ENCODE measurements at places on chromosomes 2 and 18.

- DNase-seq = no peak
These were observed 60.5 kb downstream of the NCAPH start for GRCh38 chr2:96396095-96396494.

DNA sequence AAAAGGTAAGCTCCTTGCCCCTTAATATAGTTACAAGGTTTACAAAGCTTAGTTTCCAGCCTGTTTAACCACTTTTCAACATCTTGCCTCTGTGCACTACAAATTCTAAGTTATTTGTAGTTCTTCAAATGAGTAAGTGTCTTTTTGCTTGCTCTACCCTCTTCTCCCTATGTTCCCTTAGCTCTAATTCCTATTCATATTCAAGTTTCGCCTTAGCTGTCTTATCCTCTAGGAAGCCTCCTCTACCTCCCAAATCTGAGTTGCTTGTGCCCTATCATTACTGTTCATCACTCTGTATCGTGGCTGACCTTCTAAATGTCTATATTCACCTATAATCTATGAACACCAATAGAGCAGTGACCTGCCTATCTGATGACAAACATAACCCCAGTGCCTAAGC lies 25.3 kb downstream of the NRXN1 start:
- no peak for DNase-seq

DNA sequence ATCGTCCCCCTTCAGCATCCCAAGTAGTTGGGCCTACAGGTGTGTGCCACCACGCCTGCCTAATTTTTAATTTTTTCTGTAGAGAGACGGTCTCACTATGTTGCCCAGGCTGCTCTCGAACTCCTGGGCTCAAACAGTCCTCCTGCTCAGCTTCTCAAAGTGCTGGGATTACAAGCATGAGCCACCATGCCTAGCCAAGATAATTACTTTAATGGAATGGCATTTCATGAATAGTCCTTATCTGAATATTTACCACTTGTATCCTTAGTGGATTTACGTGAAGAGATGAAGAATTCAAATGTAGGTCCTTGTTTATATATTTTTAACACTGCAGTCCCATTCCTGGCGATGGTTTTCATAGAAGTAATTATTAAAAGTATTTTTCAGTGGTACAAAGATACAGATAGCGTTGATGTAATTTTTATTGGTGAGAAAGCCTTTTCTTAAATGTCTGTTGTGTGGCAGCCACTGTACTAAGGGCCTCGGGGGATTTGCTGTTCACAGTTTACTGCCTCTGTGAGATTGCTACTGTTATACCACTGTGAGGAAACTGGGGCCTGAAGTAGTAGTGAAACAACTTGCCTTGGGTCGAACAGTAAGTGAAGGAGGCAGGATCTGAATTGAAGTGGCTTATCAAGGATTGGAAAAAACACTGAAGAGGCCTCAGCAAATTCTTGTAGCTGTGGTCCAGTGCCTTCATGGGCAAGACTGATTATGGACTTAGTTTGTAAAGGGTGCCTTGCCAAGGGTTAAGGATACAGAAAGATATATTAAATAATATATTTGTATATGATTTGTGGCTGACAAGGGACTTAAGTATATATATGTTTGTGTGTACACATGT lies 151.2 kb downstream of the PRPF40A start:
- DNase-seq = no peak

GRCh38 chr2:505941-506340 lies 171.3 kb downstream of the TMEM18 start:
- DNase-seq = no peak

- DNase-seq = no peak
These were observed 19.4 kb downstream of the TLK1 start for GRCh38 chr2:171141320-171141719.

GRCh38 chr2:27647289-27647688 lies 16.1 kb downstream of the SUPT7L start:
- DNase-seq = no peak

GRCh38 chr2:150656002-150656401 lies 168.5 kb upstream of the RND3 start:
- no peak for DNase-seq

DNA sequence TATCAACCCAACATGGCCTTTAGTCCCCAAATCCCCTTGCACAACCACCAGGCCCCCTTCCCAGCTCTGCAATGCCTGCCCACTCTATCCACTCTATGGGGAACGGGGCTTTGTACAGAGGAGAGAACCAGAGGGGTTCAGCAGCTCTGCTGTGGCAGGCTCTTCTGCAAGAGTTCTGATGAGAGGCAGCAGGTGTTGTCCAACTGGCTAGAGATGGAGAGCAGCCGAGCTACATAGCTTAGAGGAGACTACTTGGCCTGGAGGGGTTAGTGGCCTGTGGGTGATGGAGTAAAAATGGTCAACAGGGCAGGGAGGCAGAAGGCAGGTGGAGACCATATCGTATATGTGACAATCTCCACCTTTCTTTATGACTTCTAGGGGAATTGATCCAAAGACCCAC lies 103.0 kb downstream of the QPCT start:
- no peak for DNase-seq

DNA sequence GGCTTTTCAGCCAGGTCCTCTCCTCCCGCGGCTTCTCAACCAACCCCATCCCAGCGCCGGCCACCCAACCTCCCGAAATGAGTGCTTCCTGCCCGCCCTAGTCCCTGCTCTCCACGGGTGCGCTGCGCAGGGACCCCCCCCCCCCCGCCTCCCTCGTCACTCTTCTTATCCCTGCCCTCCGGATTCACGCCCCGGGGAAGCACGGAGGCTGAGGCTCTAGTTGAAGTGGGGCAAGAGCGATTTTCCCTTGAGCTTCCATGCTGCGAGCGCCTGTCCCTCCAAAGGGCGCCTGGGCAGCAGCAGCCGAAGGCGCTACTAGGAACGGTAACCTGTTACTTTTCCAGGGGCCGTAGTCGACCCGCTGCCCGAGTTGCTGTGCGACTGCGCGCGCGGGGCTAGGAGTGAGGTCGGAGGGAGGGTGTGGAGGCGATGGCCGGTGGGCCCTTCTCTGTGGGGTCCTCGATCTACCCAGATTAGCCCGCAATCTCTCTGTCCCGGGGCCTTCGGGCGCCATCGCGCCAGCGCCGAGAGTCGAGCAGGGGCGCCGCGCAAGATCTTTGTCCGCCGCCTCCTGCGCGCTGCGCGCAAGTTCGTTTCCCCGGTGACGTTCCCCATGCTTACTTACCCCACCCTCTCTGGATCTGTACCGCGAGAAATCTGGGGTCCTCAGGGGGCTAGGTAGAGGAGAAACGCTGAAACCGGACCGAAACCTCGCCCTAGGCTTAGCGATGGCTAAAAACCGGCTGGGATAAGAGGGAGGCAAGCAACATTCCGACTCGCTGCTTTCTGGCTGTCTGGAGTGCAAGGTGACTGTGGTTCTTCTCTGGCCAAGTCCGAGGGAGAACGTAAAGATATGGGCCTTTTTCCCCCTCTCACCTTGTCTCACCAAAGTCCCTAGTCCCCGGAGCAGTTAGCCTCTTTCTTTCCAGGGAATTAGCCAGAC lies 677 bp downstream of the GAD1 start:
- DNase-seq = no peak

DNA sequence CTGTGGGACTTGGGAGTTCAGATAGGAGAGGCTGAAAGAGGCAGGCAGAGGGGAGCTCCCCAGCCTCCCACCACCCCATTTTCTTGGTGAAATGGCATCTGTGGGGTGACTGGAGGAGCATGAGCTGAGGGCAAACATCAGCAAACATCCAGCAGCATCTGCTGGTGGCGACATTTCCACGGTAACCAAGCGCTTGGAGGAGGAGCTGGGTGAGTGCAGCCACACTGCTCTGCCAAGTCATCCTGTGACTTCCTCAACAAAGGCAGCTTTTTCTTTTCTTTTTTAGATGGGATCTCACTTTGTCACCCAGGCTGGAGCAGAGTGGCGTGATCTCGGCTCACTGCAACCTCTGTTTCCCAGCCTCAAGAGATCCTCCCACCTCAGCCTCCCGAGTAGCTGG lies 5.6 kb downstream of the TXNL4A start:
- no peak for DNase-seq

DNA sequence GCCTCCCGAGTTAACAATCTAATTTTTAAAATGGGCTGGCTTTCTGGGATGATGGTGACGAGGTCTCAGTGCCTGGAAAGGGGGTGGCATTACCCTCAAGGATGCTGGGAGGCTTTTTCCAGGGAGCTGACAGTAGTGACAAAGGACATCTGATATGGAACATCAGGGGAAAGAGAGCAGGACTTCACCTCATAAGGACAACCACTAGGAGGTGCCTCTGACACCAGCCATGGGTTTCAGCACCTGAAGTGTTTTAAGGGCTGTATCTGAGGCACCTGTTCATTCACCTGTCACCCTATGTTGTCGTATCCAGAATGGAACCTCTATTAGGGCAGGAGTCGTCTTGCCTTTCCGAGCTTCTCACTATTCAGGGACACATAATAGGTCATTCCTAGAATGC lies 10.8 kb downstream of the IL36B start:
- DNase-seq = no peak

DNA sequence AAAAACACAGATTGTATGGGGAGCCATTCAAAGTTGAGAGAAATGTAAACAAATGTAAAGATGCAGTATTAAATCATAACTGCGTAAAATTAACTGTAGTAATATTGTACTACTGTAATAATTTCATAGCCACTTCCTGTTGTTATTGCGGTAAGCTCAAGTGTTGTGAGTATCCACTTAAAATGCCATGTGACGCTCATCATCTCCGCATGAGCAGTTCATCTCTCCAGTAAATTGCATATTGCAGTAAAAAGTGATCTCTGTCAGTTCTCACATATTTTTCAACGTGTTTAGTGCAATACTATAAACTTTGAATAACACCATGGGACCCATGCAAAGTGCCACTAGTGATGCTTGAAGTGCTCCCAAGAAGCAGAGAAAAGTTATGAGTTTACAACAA lies 41.8 kb upstream of the SP3 start:
- DNase-seq = no peak

DNA sequence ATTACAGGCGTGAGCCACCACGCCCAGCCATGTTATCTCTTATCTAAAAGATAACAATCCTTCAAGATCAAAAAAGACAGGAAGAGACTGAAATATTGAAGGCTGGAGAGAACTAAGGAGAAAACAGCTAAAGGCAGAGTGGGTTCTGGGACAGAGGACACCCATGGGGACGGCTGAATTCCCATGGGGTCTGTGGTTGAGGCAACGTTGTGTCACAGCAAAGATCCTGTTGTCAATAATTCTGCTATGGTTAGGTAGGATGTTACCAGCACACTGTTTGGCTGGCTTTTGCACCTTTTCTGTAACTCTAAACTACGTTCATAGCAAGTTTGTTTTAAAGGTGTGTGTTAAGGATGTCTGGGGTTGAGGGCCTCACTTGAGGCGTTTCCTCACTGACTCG lies 137.7 kb upstream of the APCDD1 start:
- no peak for DNase-seq

DNA sequence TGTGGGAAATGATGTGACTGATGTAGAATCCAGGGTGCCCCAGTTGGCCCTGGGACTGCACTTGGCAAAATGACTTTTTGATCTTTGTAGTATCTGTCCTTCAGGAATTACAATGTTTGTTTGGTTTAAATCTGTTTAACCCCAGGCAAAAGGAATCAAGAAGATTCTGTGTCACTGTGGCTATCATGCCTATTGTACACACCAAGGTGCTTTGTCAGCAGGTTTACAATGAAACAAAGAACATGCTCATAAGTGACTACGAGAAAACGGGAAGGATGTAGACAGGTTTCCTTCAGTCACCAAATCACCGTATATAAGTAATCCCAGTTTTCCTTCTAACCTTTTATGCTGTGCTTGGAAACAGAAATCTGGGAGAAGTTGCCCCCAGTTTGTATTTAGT lies 109.5 kb downstream of the RTN4 start:
- DNase-seq = no peak

DNA sequence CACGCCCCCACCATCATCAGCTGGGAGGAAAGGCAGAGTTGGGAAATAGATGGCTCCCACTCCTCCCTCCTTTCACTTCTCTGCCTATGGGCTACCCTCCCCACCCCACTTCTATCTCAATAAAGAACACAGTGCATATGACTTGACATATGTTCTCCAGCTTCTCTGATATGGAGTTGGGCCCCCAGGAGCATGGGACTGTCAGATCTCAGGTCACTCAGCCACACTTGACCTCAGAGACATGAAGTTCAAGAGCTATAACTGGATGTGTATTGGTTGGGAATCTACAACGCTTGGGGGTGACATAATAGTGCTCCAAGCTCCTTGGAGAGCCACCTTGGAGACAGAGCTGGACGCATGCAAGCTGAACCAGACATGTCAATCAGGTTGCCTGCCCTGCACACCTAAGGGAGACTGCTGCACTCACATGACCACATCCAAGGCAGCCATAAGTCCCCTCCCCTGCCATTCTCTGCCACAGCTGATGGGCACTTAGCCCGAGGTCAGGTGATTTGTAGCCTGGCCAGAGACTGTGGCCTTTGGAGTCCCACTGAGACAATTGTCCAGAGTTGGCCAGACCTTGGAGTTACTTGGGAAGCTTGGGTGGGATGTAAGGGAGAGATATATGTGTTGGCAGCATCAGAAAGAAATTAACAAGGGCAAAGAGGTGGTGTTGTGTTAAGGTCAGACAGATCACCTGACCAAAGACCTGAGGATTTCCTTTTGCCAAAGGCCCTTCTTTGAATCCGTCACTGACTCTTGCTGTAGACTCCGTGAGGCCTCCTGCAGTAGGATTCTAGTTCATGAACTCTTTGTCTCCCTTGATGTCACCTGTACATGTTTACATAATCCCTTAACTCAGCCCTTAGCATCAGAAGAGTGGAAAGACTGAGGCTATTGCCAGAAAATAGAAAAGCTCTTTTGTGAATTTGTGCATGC lies 3.7 kb downstream of the INHA start:
- DNase-seq = no peak

DNA sequence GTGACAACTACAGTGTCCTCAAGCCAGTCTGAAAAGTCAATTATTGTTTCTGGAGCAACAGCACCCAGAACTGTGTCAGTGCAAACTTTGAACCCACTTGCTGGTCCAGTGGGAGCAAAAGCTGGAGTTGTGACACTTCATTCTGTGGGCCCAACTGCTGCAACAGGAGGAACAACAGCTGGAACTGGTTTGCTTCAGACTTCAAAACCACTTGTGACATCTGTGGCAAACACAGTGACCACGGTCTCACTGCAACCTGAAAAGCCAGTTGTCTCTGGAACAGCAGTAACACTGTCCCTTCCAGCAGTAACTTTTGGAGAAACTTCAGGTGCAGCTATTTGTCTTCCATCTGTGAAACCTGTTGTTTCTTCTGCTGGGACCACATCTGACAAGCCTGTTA lies 59.8 kb downstream of the TAF4B start:
- no peak for DNase-seq

DNA sequence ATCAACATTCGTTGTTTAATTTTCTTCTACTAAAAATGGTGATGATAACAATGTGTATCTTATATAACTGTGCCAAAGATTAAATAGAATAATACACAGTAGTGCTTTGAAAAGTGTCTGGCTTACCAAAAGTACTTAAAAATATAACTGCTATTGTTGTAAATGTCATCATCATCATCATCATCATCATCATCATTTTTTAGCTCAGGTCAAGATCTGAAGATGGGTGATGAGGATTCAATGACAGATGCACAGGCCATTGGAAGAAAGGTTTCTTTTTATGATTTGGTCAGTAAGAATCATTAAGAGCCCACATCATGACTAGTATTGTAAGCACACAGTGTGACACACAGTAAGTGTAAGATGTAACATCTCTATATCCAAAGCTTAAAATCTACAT lies 795.2 kb downstream of the SLC4A3 start:
- DNase-seq = no peak
